ENCODE measurements at places on chromosomes 7 and 10.
A peak's percentile ranks its signal among the peaks of the same experiment; 100 is the strongest.

DNA sequence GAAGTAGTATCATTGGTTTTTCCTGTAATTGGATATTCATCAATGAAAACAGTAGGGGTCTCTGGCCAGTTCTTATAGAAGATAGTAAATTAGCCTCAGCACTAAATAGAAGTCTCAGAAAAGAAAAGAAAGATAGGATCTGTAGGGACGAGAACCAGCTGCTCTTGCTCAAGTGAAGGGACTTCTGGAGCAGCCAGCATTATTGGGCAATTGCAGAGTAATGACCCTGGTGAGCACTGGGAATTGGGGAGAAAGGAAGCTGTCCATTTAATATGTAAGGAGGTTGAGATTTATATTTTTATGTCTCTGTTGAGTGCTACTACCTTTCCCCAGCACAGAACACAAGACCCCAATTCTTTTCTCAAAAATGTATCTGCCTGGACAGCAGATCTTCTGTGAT is 61.2 kb upstream of the WNT16 start:
- no peak for DNase-seq

- no peak for DNase-seq
These were observed 5.8 kb downstream of the BHLHA15 start for GRCh38 chr7:98216941-98217622.

DNA sequence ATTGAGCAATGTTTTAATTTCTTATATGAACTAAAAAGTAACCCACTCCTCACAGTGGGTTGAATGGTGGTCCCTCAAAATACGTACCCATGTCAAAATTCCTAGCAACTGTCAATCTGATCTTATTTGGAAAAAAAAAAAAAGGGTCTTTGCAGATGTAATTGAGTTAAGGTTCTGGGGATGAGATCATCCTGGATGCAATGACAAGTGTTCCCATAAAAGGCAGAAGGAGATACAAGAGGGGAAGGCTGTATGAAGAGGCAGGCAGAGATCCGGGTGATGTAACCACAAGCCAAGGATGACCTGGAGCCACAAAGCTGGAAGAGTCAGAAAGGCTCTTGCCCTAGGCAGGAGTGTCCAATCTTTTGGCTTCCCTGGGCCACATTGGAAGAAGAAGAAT is 516.3 kb upstream of the MKI67 start:
- no peak for DNase-seq

GRCh38 chr7:158911145-158911544 is 54.8 kb downstream of the DYNC2I1 start:
- no peak for DNase-seq

GRCh38 chr7:26646336-26647048 is 217.9 kb downstream of the SKAP2 start:
- no peak for DNase-seq

- DNase-seq: no peak
These were observed 56.1 kb downstream of the SP8 start for GRCh38 chr7:20730611-20731010.

DNA sequence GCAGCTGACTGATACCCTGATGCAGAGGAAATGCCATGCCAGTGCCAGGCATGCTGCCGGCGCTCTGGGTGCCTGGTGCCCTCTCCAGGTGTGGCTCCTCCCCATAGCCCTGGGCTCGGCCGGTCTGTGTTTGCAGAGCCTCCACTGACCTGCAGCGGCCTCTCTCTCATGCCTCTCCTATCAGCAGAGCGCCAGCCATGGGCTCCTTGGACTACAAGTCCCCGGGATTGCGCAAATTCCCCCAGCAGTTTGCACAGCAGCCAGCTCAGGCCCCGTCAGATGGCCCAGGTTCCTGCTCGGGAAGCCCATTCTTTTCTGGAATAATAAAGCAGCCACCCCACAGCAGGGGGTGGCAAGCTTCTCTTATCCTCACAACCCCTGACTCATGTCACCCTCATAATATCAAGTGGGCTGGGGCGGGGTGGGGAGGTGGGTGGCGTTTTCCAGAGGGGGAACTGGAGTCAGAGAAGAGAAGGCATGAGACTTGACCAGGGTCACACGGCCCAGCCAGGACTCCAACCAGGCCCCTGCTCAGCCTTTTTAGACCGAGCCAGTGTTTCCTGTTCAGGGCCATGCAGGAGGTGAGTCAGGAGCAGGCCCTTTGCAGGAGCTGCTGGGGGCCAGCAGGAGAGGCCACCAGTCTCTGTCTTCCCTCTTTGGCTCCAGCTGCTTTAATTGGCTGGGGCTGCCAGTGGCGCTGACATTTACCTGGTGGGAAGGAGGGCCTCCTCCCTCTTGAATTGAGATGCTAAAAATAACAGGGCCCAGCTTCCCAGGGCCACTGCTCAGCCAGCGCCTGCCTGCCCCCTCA is 58.6 kb downstream of the ZMIZ1 start:
- no peak for DNase-seq

- DNase-seq: peak; percentile 12
These were observed 24.8 kb upstream of the EIF5AL1 start for GRCh38 chr10:79487296-79488194.

DNA sequence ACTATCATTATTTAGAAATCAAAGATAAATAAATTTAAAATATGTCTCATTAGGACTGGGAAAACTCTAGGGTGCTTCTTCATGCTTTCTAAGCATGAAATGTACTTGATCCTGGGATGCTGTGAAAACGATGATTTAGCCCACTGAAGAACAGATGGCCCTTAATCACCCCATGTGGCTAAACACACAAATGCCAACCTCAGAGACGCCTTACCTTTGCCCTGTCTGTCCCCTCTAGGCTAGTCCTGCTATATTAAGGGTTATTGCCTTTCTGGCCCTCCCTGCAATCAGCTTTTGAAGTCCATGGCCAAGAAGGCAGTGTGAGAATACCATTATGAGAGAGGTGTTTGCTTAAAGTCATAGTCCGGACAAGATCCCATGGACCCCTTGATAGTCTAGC is 217.2 kb downstream of the TWIST1 start:
- no peak for DNase-seq

DNA sequence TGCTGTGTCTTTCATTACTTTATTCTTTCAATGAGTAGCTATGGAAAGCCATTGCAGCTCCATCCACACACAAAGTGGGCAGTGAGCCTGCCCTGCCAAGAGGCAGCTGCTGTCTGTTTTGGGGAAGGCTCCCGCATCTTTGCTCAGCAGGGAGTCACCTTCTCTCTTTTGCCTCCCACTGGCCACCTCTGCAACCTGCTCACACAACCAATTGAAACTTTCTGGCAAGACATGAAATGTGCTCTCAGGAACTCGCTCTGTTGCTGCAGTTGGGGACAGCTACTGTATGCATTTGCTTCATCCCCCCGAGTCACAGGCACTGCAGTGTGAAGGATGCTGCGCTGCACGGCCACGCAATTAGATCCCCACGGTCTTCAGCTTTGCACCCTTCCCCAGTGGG is 244.8 kb upstream of the NFE2L3 start:
- no peak for DNase-seq

GRCh38 chr10:130836344-130836743 is 475.2 kb downstream of the TCERG1L start:
- DNase-seq: no peak
